ENCODE measurements at places on chromosomes 7 and 10.
A peak's percentile ranks its signal among the peaks of the same experiment; 100 is the strongest.

- DNase-seq: no peak
Observed at GRCh38 chr10:44312401-44312800, 72.5 kb downstream of the CXCL12 start.

DNA sequence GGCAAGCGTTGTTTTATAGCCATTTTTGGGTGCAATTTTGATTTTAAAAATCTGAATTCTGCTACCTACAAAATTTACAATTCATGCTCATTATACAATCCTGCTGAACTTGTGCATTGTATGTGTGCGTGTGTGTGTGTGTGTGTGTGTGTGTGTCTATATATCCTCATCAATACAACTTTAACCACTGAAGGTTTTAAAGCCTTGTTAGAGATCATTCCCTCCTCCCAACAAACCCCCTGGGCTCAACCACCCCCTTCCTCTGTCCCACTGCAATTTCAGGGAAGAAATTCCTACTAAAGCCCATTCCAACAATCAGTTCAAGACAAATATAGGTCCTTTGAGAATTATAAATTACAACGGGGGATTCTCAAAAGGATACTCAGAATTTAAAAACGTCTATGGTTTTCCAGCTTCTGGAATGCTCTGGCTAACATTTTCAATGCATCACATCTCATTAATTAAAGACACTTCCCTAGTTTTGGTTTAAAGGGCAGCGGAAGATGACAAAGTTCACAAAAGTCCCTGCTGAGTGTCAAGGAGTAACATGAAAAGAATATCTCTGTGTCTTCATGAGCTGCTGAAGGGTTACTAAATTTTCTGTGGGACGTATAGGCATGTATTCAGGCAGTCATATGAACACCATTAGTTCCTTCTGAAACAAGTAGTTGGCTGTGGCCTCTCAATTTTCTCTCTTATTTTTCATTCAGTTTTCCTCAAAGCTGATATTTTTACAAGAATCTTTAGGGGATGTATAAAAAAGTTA, 889 bp upstream of the SEMA3A start:
- DNase-seq: no peak

GRCh38 chr7:21914671-21915070, 31.0 kb downstream of the CDCA7L start:
- no peak for DNase-seq

DNA sequence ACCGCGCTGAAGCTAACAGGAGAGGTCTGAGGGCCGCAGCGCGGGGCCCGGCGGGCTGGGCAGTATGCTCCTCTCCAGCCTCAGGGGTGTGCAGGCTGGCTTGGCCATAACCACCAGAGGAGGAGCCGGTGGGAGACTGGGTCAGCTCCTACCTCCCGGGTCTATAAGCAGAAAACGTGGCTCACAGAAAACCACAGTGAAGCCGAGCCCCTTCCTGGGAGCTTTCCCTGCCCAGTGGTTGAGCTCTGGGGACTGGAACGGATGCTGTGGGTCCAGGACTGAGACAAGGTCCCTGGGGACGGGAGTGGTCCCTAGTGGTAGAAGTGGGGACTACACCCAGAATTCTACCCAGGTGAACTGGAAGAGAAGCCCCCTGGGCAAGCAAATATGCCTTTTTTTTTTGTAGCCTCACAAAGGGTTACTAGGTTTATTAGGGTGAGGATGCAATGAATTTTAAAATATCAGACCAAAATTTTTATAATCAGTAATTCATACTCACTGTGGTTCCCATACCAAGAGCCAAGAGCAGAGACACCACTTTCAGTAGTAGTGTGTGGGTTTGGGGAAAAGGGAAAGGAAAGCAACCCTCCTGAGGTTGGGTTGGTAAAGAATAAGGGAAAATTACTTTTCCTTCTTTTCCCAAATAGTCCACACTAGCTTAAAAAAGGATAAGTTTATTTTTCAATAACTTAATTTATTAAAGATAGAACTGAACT, 67.9 kb upstream of the PRKCQ start:
- DNase-seq: peak; percentile 80

DNA sequence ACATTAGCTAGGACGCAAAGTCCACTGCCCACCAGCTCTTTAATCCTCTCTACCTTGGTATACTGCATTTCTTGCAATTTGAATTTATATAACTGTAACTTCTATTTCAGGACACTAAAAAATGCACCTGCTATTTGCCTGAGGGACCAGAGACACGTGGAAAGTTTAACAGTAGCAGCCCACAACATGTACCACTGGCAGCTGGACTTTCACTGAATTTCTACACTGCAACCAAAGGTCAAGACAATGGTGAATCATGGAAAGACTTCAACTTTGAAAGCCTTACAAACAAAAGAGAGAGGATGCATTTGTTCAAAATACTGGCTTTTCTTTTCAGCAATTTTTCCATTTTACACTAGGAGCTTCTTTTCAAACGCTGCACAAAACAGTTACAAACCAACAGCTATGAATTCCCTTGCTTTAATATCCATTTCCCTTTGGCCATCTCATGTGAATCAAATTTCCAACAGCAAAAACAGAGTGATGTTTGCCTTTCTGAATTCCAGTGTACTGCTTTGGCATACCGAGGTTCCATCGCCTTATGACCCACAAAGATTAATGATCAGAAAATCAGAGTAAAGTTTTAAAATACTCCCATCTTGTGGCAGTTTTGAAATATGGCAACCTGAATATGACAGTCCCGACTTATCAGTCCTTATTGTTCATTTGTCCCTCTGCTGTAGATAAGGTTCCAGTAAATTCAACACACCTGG, 29.9 kb upstream of the HNRNPH3 start:
- DNase-seq: no peak

DNA sequence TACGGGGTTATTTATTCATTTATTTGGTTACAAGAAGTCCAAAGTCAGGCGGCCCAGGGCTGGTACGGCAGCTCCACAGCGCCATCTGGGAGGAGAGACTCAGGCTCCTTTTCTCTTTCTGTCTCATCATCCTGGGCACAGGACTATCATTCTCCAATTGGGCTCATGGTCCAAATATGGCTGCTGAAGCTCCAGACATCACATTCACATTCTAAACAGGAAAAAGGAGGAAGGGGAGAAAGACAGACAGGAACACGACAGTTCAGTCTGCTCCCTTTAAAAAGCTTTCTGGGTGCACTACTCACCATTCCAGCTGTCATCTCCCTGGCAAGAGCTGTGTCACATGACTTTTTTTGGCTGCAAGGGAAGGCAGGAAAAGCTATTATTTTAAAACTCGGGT, 74.4 kb upstream of the PDZD8 start:
- no peak for DNase-seq

DNA sequence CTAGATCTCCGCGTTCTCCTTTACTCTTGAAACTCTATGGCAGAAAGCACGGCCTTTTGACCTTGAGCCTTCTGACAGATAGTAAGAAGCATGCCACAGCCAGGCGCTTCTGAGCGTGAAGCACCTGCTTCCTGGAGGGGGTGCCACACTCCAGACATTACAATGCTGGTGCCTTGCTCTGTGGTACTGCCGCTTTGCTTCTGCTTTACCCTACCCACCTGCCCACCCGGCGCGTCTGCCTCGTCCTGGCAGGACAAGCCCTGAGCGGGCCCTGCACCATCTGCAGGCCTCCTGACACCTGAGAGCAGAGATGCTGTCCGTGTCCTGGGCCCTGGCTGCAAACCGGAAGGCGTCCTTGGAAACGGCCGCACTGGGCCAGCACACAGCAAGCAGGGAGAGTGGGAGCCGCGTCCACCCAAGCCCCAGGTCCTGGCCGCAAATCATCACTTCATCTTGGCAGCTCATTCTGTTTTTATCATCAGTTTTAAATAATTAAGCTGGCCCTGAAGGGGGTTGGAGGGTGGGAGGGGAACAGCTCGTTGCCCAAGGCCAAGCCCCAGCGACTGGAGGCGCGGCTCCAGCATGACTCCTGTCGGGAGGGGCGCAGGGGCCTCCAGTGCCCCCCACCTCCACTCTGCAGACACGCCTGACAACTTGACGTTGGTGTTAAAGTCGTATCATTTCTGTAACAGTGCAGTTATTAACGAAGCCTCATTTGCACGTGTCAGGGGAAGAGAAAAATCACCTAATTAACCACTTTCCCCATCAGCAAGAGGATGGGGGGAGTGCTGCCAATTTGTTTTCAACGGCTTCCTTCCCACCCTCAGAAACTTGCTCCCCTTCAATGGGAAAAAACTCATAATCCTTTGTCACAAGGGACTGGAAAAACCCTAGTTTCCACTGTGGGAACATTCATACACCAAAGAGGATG, 132.2 kb downstream of the MAD1L1 start:
- DNase-seq: peak; percentile 35

DNA sequence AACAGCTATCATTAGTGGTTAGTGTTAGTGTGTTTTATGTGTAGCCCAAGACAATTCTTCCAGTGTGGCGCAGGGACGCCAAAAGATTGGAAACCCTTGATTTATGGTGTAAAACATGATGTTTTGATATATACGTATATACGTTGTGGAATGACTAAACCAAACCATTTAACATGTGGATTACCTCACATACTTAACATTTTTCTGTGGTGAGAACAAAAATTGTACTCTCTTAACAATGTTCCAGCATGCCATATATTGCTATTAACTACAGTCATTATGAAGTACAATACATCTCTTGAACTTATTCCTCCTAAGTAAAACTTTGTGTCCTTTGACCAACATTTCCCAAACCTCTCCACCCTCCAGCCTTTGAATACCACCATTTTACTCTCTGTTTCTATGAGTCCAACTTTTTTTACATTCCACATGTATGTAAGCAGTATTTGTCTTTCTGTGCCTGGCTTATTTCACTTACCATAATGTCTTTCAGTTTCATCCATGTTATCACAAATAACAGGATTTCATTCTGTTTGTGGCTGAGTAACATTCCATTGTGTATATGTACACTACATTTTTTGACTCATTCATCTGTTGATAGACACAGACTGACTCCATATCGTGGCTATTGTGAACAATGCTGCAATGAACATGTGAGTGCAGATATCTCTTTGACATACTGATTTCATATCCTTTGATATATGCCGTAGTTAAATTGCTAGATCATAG, 42.2 kb upstream of the MAGI2 start:
- DNase-seq: no peak

GRCh38 chr10:99528494-99529441, 4.0 kb upstream of the NKX2-3 start:
- no peak for DNase-seq

GRCh38 chr7:47581804-47582763, at the start of gene TNS3:
Gene TNS3, minus strand, starts transcription at chr7:47582111. Its CDS starts 142,475 bp downstream, at chr7:47439636.
- DNase-seq: no peak

DNA sequence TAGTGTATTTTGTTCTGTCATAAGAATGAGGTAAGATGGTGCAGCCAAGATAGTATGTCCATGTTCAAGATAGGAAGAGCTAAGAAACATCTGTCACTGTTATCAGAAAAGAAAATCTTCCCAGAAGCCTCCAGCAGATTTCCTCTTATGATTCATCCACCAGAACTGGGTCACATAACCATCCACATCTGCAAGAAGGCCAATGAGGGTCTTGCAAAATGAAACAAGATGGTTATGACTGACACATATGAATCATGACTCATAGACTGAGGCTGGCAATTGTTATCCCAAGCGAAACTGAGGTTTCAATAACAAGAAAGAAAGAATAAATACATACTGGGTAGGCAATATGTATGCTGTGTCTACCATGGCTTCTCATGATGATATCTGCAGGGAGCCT, 30.3 kb downstream of the CCNJ start:
- peak; percentile 9 for DNase-seq

GRCh38 chr7:107076781-107077698, 32.5 kb downstream of the PRKAR2B start:
- DNase-seq: no peak

- DNase-seq: no peak
Observed at GRCh38 chr10:114491933-114492332, 87.6 kb upstream of the AFAP1L2 start.

- DNase-seq: no peak
Observed at GRCh38 chr7:66967029-66967428, 28.4 kb downstream of the SBDS start.

DNA sequence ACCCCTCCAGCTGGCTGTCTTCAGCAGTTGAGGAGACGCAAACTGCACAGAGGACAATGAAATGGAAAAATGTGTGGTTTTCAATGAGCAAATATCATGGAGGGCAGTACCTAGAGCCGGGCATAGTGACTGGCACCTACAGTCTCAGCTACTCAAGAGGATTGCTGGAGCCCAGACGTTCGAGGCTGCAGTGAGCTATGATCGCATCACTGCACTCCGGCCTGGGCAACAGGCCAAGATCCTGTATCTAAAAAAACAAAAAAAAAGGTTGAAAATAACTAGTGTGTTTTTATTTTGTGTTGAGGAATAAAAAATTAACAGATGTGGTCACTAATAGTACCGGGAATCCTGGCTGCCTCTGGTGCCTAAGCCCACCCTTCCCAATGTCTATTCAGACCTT, 345.5 kb downstream of the GALNT17 start:
- DNase-seq: no peak

GRCh38 chr10:67299761-67300160, 373.9 kb downstream of the LRRTM3 start:
- no peak for DNase-seq

GRCh38 chr7:78033410-78033809, 234.8 kb downstream of the PHTF2 start:
- no peak for DNase-seq

GRCh38 chr10:93062514-93063143, 2.0 kb downstream of the CYP26C1 start:
- peak; percentile 74 for DNase-seq

DNA sequence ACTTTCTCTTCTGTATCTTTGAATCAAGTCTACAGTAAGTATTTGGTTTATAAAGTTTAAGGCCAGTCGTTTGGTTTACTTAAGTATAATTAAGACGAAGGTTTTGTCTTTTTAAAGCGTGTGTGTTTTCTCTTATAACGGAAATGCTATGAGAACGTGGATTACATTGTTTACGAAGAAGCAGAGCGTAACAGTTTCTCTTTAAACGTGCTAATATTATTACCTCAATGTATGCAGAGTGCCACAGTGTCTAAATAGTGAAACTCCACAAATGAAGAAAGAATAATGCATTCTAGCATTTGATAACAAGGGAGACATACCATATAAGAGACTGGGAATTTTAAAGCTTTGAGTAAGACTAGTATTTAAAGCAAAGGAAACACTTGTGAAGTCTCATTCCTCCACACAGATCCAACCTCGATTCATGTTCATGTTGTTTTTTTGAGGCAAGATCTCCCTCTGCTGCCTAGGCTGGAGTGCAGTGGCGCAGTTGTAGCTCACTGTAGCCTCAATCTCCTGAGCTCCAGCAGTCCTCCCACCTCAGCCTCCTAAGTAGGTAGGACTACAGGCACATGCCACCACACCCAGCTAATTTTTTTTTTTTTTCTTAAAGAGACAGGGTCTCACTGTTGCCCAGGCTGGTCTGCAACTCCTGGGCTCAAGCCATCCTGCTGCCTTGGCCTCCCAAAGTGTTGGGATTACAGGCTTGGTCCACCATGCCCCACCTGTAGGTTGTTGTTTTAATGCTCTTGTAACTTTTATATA, 75.1 kb downstream of the ANKRD61 start:
- peak; percentile 37 for DNase-seq

GRCh38 chr7:94888551-94888950, 18.8 kb upstream of the PPP1R9A start:
- no peak for DNase-seq

Measured in stimulated activated CD4-positive, alpha-beta T cell treated with anti-CD3 and anti-CD28 coated beads, Interleukin-15, amount 100 ng/mL, for 24 hours (primary cell).